ENCODE measurements at places on chromosomes 12 and 14.

GRCh38 chr14:69625299-69626131 lies 14.1 kb downstream of the SUSD6 start:
- peak; percentile 24 for DNase-seq

- no peak for DNase-seq
Observed at GRCh38 chr14:48731260-48731659, 854.9 kb downstream of the RPS29 start.

- no peak for DNase-seq
Observed at GRCh38 chr12:127898616-127899015, 368.4 kb upstream of the TMEM132C start.

DNA sequence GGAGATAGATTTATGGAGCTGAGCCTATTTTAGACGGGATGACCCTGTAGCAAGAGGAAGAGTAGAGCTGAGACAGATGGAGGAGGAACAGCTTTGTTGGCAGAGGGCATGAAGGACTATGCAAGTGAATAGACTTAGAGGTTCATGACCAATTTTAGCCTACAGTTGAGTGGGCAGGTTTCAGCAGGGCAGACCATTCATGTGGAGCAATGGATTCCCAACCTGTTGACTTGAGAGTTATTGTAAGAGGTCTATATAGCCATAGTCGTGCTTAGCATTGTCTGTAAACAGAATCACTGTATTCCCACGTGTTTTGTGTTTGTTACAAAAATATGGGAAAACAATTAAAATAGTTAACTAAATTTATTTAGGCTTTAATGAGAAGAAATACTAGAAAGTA lies 116.8 kb downstream of the CFAP54 start:
- no peak for DNase-seq

DNA sequence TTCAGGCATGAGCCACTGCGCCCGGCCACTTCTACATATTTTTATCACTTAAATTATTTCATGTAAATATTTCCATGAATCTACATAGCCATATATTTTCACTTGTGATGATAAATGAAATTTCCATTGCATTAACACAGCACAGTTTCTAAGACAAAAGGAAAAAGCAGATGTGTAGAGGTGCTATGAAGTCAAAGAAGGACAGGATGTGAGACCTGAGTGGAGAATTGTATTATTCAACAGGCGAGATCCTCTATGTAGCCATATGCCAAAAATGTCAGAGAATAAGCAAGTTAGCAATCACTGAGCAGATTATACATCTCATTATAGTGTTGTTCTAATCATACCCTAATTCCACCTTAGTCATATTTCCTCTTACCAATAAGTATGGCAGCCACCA lies 38.1 kb downstream of the ATF7 start:
- DNase-seq, result no peak

GRCh38 chr12:6946033-6946919 lies 2.5 kb downstream of the C12orf57 start:
- DNase-seq, result no peak

GRCh38 chr14:57066887-57067513 lies 201.7 kb downstream of the EXOC5 start:
- no peak for DNase-seq

DNA sequence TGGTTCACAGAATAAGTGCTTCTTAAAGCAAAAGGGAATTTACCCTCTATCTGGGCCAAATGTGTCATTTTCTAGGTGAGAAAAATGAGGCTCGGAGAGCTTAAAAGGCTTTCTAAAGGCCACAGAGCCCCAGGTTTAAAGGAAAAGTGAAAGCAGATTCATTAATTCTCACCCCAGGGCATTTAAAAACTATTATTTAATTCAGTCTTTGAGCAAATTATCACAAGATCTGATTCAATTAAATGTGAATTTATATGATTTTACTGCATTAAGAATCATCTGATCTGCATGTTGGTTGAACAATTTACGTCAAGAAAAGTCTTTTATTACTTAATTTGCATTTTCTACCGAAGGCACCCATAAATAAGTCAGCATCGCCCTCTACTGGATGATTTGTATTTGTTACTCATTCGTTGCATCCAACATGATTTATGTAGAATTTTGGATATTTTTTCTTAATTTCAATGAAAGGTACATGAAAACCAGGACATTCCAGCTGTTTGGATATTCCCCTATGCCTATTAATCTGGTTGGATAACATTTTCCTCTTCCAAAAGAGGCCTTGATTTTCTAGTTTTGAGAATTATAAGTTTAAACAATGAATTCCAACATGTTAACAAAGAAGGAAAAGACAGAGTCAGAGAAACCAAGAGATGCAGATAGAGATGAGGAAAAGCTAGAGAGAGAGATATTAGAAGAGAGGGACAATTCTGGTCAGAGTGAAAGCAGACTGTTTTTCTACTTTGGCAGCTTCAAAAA lies 19.1 kb upstream of the DHRS7 start:
- DNase-seq, result no peak

- DNase-seq, result no peak
Observed at GRCh38 chr14:100569734-100570286, 17.4 kb downstream of the BEGAIN start.

DNA sequence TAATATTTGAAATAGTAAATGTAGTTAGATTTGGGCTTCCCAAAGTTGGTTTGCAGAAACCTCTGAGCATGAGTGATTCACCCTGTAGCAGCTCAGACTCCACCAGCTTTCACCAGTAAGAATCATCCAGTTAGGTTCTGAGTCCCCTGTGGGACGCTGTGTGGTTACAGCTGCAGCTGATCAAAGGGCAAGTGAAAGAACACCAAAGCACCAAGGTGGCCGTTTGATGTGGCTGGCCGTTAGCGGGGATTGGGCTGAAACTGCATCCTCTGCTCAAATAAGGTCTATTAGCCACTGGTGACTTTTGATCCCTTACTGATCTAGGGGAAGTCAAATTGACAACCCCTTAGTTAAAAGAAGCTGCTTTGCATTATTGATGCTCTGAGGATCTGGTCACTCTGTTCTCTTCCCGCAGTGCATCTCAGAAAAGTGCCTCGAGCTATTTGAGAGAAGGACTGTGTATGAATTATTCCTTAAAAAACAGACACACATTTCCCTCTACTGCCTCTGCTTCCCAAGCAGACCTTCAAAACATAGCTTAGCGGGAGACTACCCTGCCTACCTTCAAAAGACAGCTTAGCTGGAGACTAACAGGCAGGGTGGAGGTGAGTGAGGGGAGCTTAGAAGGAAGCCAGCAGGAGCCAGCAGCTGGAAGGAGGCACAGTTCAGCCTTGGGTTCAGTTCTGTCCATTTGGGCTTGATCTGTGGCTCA lies 3.7 kb downstream of the ABHD12B start:
- DNase-seq, result peak; percentile 15

GRCh38 chr14:49408187-49408933 lies 177.8 kb downstream of the RPS29 start:
- no peak for DNase-seq

- DNase-seq, result no peak
Observed at GRCh38 chr14:76350671-76351070, 25.3 kb upstream of the ESRRB start.

GRCh38 chr12:50249464-50250182 lies 33.7 kb downstream of the LIMA1 start:
- no peak for DNase-seq

Data from stimulated activated CD4-positive, alpha-beta T cell treated with anti-CD3 and anti-CD28 coated beads, TNF-alpha, amount 100 ng/mL, for 1 hour (primary cell).